ENCODE measurements at places on chromosomes 4 and X.

- no peaks in the 10 kb centered on the region for H3K4me1 ChIP-seq
- H3K4me3 ChIP-seq: no peak overlapping the region
- DNase-seq: no peak
- no peaks in the 10 kb centered on the region for H3K27me3 ChIP-seq
Observed at GRCh38 chr4:131309628-131310027, 1839.5 kb upstream of the PCDH10 start.

DNA sequence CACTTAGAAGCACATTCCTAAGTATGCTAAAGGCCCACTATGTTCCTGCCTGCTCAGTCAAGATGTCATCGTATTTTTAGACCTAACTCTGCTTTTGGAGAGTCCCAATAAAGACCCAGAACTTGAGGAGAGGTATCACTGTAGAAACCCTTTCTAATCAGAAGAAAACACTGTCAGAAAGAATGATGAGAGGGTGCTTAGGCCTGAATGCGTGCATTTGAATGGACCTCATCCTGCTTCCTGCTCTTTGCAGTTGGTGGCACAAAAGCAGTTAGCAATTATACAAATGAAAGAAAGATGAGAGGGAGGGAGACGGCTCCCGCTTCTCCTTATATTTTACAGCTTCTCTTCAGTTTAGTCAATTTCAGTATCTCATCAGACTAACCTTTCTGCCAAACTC is 987.2 kb downstream of the CCSER1 start:
- no peak overlapping the region for H3K4me3 ChIP-seq
- H3K4me1 ChIP-seq: no peaks in the 10 kb centered on the region
- DNase-seq: no peak
- no peaks in the 10 kb centered on the region for H3K36me3 ChIP-seq

- no peaks in the 10 kb centered on the region for H3K27me3 ChIP-seq
- DNase-seq: no peak
Observed at GRCh38 chr4:72318421-72319170, 250.4 kb downstream of the ADAMTS3 start.

GRCh38 chr4:5012244-5012898 is 6.9 kb downstream of the CYTL1 start:
- no peaks in the 10 kb centered on the region for H3K36me3 ChIP-seq
- H3K27me3 ChIP-seq: no peaks in the 10 kb centered on the region
- H3K27ac ChIP-seq: no peak overlapping the region
- DNase-seq: no peak
- no peak overlapping the region for H3K4me3 ChIP-seq

DNA sequence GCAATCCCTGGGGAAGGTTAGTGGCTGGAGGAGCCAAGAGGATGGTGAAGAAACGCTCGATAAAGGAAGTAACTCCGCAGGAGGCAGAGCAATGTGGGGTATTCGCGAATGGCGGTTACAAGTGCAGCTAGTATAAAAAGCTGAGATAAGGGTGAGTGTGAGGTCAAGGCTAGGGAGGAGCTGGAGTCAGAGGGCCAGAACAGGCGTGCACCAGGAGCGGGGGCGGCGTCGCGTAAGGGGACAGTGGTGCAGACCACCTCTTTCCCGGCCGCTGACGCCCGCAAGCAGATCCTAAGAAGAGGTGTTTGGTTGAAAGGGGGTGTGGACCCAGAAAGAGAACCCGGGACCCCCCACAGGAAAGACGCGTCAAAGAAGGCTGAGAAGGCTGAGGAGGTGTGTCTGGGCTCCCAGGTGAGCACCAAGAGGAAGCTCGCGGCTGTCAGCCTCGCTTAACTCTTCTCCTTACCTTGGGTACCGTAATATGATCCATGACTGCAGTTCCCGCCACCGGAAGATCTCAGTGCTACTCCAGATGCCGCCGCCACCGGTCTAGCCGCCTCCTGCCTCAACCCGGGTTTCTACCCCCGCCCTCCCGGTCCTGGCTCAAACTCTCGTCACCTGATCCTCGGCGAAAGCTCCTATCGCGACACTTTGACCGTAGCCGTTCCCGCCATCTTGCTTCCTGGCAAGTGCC is at the start of gene MTMR8:
Gene MTMR8 (minus strand): TSS at position 579 of the 694 bp plus-strand sequence. CDS start 89 bp downstream, at position 490.
- peak within 1 kb of the TSS; percentile 57 for H3K27ac ChIP-seq
- H3K27me3 ChIP-seq: no peaks in the 10 kb centered on the region
- no peaks in the 10 kb centered on the region for H3K36me3 ChIP-seq
- H3K4me3 ChIP-seq: peak within 1 kb of the TSS; percentile 53

- H3K27me3 ChIP-seq: no peaks in the 10 kb centered on the region
- H3K27ac ChIP-seq: no peak overlapping the region
- no peak for DNase-seq
- no peaks in the 10 kb centered on the region for H3K4me1 ChIP-seq
Observed at GRCh38 chr4:181078196-181078595, 1165.0 kb upstream of the TENM3 start.

GRCh38 chr4:183522821-183523220 is 18.0 kb downstream of the ING2 start:
- H3K4me3 ChIP-seq: no peak overlapping the region
- no peak for DNase-seq
- no peak overlapping the region for H3K27ac ChIP-seq
- H3K36me3 ChIP-seq: no peaks in the 10 kb centered on the region
- H3K4me1 ChIP-seq: no peaks in the 10 kb centered on the region
- H3K27me3 ChIP-seq: no peaks in the 10 kb centered on the region

- H3K4me1 ChIP-seq: no peaks in the 10 kb centered on the region
- DNase-seq: no peak
Observed at GRCh38 chr4:12729384-12729783, 754.8 kb downstream of the RAB28 start.

DNA sequence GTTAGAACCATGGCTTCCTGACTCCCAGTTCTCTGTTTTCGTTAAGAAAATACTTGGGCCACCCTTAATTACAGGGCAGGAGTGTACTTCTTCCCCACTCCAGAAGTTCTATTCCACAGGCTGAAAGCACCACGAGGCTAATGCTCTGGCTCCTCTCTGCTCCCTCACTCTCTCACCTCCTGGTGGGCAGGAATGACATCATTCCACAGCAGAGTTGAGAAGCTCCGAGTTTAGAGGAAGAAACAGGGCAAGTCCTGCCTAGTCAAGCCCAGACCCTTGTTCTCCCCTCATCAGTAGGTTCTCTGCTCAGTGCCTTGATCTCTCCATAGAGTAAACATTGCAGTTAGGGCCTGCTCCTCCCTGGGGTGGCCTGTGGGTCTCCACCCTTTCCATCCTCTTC is 343.8 kb upstream of the CLNK start:
- H3K4me3 ChIP-seq: no peak overlapping the region
- no peaks in the 10 kb centered on the region for H3K4me1 ChIP-seq
- no peaks in the 10 kb centered on the region for H3K36me3 ChIP-seq

GRCh38 chr4:4784379-4784778 is 75.1 kb upstream of the MSX1 start:
- no peak overlapping the region for H3K27ac ChIP-seq
- H3K4me3 ChIP-seq: no peak overlapping the region
- DNase-seq: no peak

GRCh38 chr4:185654965-185655554 is 119.8 kb upstream of the PDLIM3 start:
- no peak for DNase-seq
- no peaks in the 10 kb centered on the region for H3K36me3 ChIP-seq
- H3K27ac ChIP-seq: no peak overlapping the region
- no peak overlapping the region for H3K4me3 ChIP-seq
- H3K4me1 ChIP-seq: no peaks in the 10 kb centered on the region

- no peak overlapping the region for H3K27ac ChIP-seq
- no peak for DNase-seq
- H3K36me3 ChIP-seq: no peaks in the 10 kb centered on the region
- no peak overlapping the region for H3K4me3 ChIP-seq
Observed at GRCh38 chr4:48801016-48801715, 21.1 kb upstream of the FRYL start.

DNA sequence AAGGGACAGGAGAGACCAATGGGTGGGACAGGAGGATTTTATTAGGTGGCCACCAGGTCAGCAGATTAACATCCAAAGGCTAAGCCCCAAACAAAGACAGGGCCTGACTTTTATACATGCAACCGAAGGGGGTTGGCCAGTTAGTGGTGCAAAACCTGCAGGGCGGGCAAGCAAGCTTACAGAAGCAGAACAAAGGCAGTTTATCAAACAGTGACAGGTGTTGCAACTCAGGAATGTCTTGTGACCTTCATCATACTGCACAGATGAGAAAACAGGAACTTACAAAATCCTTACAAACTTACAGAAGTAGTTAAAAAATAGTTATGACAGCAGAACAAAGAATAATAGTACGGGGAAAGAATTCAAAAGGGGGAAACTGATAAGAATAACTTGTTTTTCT is 708.1 kb downstream of the GLUD2 start:
- no peak for DNase-seq
- no peaks in the 10 kb centered on the region for H3K4me1 ChIP-seq
- H3K27me3 ChIP-seq: no peaks in the 10 kb centered on the region
- no peak overlapping the region for H3K4me3 ChIP-seq
- H3K36me3 ChIP-seq: no peaks in the 10 kb centered on the region

GRCh38 chr4:113733685-113734084 is 27.9 kb downstream of the CAMK2D start:
- no peak overlapping the region for H3K4me3 ChIP-seq
- no peak overlapping the region for H3K27ac ChIP-seq
- no peaks in the 10 kb centered on the region for H3K4me1 ChIP-seq
- no peaks in the 10 kb centered on the region for H3K36me3 ChIP-seq
- no peak for DNase-seq

GRCh38 chrX:96987228-96987627 is 103.5 kb downstream of the RPA4 start:
- no peaks in the 10 kb centered on the region for H3K4me1 ChIP-seq
- H3K27me3 ChIP-seq: no peaks in the 10 kb centered on the region
- H3K27ac ChIP-seq: no peak overlapping the region
- H3K36me3 ChIP-seq: no peaks in the 10 kb centered on the region
- DNase-seq: no peak

- H3K27me3 ChIP-seq: no peaks in the 10 kb centered on the region
- H3K27ac ChIP-seq: no peak overlapping the region
- no peak for DNase-seq
- no peaks in the 10 kb centered on the region for H3K4me1 ChIP-seq
Observed at GRCh38 chrX:67692246-67692645, 148.4 kb downstream of the AR start.

DNA sequence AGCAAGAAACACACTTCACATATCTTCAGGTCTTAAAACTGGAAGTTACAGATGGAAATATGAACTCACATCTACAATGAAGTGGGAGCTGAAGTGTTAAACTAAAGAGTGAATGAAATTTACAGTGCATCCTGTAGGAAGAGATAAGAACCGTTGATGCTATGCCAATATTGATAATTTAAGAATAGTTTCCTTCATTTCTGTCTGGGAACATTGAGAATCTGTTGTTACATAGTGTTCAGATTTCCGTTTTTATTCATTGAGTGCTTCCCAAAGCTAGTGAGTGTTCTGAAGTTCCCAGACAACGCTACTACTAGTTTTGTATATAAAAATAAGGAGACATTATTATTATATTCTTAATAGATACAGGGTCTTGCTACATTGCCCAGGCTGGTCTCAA is 52.3 kb downstream of the UBE2K start:
- H3K27me3 ChIP-seq: no peaks in the 10 kb centered on the region
- DNase-seq: no peak
- no peak overlapping the region for H3K27ac ChIP-seq
- H3K4me1 ChIP-seq: no peaks in the 10 kb centered on the region

GRCh38 chrX:105695451-105695850 is 126.9 kb upstream of the NRK start:
- DNase-seq: no peak
- no peak overlapping the region for H3K4me3 ChIP-seq
- no peaks in the 10 kb centered on the region for H3K36me3 ChIP-seq
- H3K27me3 ChIP-seq: no peaks in the 10 kb centered on the region
- H3K27ac ChIP-seq: no peak overlapping the region
- H3K4me1 ChIP-seq: no peaks in the 10 kb centered on the region

DNA sequence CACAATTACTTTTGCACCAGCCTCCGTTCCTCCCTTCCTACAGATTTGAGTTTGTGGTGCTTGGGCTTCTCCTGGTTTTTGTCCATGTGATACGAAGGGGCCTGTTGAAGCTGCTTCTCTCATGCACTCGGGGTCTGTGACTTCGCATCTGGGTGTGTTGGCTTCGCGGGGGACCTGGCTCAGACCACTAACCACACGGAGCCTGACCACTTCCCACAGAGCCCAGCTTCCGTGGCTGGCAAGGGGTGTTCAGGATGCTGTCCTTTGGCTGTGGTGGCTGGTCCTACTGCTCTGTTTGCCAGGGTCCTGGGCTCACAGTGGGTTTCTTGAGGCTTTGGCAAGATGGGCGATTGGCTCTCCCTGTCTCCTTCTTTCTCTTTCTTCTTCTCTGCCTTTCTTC is 19.8 kb upstream of the XG start:
- no peak for DNase-seq
- no peak overlapping the region for H3K4me3 ChIP-seq
- no peaks in the 10 kb centered on the region for H3K36me3 ChIP-seq
- no peaks in the 10 kb centered on the region for H3K4me1 ChIP-seq

GRCh38 chr4:93217431-93217830 is 611.1 kb upstream of the ATOH1 start:
- H3K27me3 ChIP-seq: no peaks in the 10 kb centered on the region
- no peak overlapping the region for H3K4me3 ChIP-seq
- no peaks in the 10 kb centered on the region for H3K36me3 ChIP-seq
- H3K4me1 ChIP-seq: no peaks in the 10 kb centered on the region

GRCh38 chrX:103904301-103904700 is 58.1 kb upstream of the TMSB15B start:
- H3K36me3 ChIP-seq: no peaks in the 10 kb centered on the region
- no peak overlapping the region for H3K27ac ChIP-seq
- no peaks in the 10 kb centered on the region for H3K4me1 ChIP-seq
- H3K27me3 ChIP-seq: no peaks in the 10 kb centered on the region
- H3K4me3 ChIP-seq: no peak overlapping the region

- no peaks in the 10 kb centered on the region for H3K27me3 ChIP-seq
- no peak overlapping the region for H3K27ac ChIP-seq
- H3K36me3 ChIP-seq: no peaks in the 10 kb centered on the region
- H3K4me1 ChIP-seq: no peaks in the 10 kb centered on the region
- no peak overlapping the region for H3K4me3 ChIP-seq
Observed at GRCh38 chr4:77586951-77587383, 18.7 kb upstream of the CXCL13 start.

DNA sequence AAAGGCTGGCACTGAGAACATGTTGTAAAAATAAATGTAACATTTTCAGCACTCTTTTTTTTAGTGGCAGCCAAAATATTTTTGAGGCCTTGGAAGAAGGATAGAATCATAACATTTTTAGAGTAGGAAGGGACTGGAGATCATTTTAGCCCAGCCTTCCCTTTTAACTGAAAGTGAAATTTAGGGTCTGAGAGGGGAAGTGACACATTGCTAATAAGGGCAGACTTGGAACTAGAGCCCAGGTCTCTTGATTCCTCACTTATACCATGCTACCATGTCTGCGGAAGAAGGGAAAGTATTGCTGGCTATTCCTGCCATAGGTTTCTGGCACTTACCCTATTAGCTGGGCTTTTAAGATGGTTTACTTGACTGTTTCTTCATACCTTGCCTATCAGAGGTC is 4.8 kb downstream of the WDR44 start:
- H3K27me3 ChIP-seq: no peaks in the 10 kb centered on the region
- H3K36me3 ChIP-seq: no peaks in the 10 kb centered on the region
- no peak for DNase-seq
- peak overlapping the region; percentile 29 for H3K27ac ChIP-seq
- no peak overlapping the region for H3K4me3 ChIP-seq
